ENCODE measurements at places on chromosomes 2 and 18.

- DNase-seq, result no peak
Measured at GRCh38 chr2:175439416-175439815, 257.9 kb upstream of the ATP5MC3 start.

DNA sequence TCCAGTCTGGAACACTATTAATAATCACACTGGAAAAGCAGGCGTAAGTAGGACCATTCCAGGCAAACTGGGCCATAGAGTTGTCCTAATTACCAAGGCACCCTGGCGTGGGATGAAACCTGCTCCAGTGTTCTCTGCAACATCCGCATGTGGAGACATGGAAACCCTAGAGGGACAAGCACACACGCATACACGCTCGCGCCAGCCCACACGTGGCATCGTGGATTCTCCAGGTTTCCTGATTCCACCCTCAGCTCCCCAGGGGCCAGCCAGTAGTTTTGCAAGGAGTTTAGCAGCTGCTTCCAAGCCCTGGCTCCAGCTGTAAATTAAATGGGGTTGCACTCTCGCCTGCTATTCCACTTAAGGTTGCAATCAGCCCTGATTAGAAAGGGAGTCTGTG lies 127.7 kb downstream of the DYSF start:
- peak; percentile 12 for DNase-seq

DNA sequence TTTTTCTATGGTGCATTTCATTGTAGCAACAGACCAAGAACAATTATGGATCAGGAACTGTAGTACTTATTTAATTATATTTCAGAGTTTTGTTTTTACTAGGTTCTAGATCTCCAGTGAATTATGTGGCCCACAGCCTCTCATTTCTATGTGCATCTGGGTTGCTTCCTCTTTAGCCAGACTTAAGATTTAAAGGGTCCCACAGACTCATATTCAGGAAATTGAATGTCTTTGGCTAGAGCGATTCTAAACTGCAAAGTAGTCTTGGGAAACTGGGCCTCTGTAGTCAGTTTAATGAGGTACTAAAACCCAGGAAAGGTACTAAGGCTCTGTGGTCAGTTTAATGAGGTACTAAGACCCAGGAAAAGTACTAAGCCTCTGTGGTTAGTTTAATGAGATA lies 94.4 kb downstream of the LYPD6B start:
- no peak for DNase-seq

DNA sequence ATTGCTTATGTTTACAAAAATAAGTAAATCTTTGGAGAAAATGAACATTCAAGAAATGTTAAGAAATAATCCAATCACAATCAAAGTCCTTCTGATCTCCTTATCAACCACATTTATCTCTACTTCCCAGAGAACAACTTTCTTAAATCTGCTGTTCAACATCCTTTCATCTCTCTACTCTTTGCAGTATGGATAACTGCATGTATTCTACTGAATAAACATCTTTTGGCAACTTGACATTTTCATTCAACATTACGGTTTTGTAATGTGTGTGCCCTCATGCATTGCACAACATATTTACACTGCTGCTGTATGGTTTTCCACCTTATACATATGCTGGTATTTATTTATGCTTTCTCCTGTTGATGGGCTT lies 9.2 kb downstream of the CMPK2 start:
- DNase-seq, result no peak

- no peak for DNase-seq
Measured at GRCh38 chr2:108614659-108615058, 80.4 kb downstream of the LIMS1 start.

DNA sequence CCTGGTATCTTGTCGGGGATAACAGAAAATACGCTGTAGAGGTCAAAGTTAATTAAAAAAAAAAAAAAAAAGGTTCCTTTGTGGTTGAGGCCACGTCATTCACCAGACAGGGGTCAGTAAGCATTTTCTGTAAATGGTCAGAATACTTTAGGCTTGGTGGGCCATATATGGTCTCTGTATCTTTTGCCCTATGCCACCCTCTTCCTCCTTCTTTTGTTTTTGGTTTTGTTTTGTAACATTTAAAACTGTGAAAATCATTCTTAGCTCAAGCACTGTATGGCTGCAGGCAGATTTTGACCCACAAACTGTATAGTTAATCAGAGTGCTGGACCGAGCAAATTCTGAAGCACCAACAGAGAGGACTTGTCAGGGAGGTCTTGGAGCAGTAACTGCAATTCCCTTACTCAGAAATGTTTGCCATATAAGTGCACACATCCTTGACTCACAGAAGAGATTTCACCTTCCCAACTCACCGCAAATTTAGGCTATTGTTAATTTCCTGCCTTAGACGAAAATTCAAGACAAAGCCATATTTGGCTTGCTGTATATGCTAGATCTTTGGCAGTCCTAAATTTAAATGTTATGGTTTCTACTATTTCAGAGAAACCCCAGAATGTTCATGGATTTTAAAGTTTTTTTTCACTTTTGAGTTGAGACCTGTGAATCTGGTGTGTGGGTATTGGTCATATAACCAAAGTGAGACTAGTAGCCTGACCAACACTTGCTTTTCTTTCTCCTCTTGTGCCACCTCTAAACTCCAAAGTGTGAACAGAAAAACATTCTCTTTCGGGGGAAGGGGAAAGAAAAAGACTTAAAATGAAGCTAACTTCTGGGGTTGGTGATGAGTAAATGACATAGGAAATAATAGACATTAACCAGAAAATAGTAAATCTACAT lies 65.4 kb downstream of the DOCK10 start:
- no peak for DNase-seq

DNA sequence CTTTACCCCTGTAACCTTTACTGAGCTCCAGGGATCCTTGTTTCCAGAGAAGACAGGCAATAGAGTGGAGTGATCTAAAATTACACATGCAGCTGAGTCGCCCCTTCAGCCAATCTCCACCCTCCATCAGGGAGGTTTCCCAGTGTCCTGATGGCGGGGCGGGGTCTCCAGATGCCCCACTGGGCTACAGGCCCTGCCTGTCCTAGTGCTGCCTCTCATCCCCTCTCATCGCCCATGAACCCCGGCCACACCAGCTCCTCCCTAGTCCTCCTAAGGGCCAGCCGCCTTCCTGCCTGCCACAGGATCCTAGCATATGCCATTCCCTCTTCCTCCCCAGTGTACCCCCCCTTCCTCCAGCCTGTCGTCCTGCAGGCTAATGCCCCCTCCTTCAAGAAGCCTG lies 144.1 kb upstream of the GLI2 start:
- no peak for DNase-seq

GRCh38 chr2:79824086-79824786 lies 311.4 kb downstream of the CTNNA2 start:
- no peak for DNase-seq

DNA sequence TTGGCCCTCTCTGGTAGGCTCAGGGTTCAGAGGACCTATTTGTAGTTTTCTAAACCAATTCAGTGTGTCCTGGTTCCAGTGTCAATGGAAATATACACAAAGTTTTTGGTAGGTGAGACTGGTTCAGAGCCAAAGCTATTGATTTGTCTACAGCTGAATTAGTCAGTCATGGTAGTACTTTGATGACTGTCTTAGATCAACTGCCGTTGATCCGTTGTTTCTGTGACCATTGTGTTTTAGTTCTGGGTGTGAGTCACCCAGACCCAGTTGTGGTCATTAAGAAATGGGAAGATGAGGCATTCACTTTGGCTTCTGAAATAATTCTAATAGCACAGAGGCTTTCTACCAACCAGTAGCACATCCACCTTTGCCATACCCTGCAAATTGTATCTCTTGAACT lies 16.0 kb upstream of the RPE start:
- DNase-seq, result no peak

- no peak for DNase-seq
Measured at GRCh38 chr2:228839421-228839876, 431.6 kb downstream of the PID1 start.

DNA sequence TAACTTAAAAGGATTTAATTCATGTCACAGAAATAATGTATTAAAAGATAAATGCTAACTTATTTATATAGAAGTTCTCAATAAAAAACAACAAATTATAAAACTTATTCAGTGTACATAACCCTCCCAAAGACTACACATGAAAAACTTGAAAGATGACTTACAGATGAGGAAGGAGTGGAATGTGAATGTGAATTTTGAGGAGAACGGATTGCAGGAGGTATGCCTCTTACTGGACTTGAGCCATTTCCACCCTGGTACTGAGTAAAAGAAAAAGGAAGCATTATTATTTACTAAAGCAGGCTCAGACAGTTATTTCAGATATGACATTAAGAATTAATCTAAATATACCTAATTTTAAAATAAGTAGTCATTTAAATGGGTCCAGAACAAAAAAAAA lies 104.4 kb downstream of the TLK1 start:
- no peak for DNase-seq

- DNase-seq, result no peak
Measured at GRCh38 chr2:182915369-182916326, 49.2 kb upstream of the FRZB start.

GRCh38 chr2:132605236-132606180 lies 64.5 kb downstream of the LYPD1 start:
- DNase-seq, result no peak

DNA sequence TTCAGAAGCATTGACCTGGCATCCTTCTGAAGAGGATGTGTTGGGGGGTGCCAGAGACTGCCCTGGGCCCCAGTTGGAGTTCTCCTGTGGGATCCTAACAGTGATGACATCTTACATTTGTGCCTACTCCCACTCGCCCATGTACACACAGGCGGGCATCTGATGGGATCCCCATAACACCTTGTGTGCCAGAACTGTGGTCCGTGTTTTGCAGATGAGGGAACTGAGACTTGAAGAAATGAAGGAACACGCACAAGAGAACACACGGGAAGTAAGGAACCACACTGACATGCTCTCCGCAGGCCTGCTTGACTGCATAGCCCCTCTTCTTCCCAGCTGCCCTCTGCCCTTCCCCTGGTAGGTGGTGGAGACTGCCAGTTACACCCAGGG lies 255.3 kb downstream of the MYCN start:
- DNase-seq, result no peak

GRCh38 chr2:159712929-159713420 lies 669 bp downstream of the MARCHF7 start:
- DNase-seq, result peak; percentile 49

DNA sequence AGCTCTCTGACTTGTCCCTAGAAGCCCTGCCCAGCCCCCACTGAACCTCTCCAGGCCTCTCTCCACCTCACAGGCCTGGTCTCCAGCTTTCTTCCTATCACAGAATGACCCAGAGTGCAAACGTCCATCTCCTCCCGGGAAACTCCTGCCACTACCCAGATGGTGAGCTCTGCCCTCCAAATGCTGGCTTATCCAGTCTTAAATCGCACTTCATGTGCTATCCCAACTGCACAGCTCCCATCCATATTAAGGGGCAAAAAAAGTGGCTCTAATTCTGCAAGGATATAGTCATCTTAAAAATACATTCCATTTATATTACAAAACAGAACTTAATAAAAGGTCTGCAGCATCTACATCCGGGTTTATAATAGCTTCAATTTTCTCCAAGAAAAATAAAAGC lies 70.8 kb upstream of the CDC42EP3 start:
- no peak for DNase-seq

- no peak for DNase-seq
Measured at GRCh38 chr2:9167718-9168657, 38.6 kb upstream of the ASAP2 start.

GRCh38 chr2:217270485-217271121 lies 410.7 kb upstream of the TNP1 start:
- no peak for DNase-seq

GRCh38 chr2:201228271-201228911 lies 31.9 kb upstream of the CASP8 start:
- DNase-seq, result no peak

GRCh38 chr2:144261336-144261735 lies 258.6 kb downstream of the ZEB2 start:
- DNase-seq, result no peak

DNA sequence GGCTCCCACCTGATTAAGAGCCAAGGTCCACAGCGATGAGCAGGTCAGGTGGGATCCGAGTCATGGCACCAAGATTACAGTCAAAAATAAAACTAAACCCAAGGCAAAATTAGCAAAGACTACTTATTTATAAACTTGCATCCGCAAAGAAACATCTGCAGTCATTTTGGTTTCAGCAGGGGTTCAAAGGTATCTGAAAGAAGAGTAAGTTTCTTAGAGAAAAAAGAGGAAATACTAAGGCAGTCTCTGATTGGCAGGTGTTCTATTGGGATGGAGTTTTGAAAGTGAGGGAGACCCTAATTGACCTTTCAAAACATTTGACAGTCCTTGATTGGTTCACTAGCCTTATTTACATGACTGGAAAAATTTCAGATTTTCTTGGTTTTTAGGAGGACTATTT lies 11.0 kb upstream of the PLB1 start:
- DNase-seq, result no peak

GRCh38 chr2:27194538-27195354 lies 17.1 kb upstream of the ATRAID start:
- DNase-seq, result no peak

GRCh38 chr2:29055601-29056000 lies 18.7 kb downstream of the PCARE start:
- DNase-seq, result no peak

- no peak for DNase-seq
Measured at GRCh38 chr2:85846411-85846810, 42.4 kb downstream of the ST3GAL5 start.

DNA sequence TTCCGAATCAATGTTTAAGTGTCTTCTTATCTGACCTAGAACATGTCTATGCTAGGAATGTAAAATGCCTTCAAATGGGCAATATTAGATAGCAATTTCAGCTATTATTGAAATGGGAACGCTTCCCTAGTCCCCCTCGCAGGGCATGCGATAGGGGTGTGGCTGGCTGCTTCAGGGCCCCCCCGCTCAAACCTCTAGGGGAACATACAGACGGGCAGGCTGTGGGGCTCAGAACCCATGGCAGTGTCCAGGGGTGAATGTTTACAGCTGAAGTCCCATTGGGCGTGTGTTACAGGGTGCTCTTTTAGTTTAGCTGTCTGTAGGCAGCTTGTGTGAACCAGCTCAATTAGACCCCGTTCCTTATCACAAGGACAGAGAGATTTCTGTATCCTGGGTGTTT lies 315.9 kb downstream of the DSEL start:
- DNase-seq, result no peak

DNA sequence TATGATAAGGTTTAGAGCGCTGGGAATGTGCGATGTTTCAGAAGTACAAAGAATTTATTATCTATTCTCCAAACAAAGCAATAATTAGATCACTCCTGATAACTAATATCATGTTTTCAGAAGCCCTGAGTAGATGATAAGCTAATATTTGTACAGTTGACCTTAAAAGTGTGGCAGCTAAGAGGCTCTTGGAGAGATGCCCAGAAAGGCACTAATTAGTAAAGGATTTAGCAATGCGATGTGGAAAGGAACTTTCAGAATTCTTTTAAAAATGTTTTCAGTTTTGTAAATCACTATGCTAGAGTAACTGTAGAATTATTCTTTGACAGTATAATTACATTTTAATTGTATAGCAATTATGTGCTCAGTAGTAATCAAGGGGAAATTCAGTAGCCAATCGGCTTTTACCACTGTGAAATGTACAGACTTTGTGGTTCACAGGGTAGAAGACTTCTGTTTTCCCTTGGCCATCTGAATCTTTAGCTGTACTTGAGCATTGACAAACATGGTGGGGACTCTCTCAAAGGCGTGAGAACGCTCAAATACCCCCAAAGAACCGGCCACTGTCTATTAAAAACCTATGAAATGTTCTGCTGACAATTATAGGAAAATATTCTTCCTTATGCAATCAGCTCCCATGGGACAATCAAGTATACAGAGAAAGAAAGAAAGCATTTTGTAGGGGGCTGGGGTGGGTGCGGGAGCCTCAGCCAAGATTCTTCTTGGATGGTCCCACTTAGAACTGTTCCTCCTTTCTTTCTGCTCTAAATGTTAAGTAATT lies 262.8 kb upstream of the AGAP1 start:
- DNase-seq, result peak; percentile 67

- DNase-seq, result peak; percentile 12
Measured at GRCh38 chr2:219475697-219476651, 22.7 kb upstream of the GMPPA start.

- no peak for DNase-seq
Measured at GRCh38 chr18:37430357-37431076, 135.1 kb downstream of the CELF4 start.
